CD4-positive, alpha-beta T cell treated with Interleukin-15 for 4 hours (primary cell): ENCODE measurements at places on chromosomes 7 and 10.

- no peak for DNase-seq
Observed at GRCh38 chr7:26789481-26790184, 74.8 kb downstream of the SKAP2 start.

- DNase-seq, result peak; percentile 43
Observed at GRCh38 chr7:114922026-114922651, at the start of gene MDFIC. TSS of gene MDFIC (plus strand) at chr7:114922094. CDS start at chr7:114923034, 940 bp downstream.

DNA sequence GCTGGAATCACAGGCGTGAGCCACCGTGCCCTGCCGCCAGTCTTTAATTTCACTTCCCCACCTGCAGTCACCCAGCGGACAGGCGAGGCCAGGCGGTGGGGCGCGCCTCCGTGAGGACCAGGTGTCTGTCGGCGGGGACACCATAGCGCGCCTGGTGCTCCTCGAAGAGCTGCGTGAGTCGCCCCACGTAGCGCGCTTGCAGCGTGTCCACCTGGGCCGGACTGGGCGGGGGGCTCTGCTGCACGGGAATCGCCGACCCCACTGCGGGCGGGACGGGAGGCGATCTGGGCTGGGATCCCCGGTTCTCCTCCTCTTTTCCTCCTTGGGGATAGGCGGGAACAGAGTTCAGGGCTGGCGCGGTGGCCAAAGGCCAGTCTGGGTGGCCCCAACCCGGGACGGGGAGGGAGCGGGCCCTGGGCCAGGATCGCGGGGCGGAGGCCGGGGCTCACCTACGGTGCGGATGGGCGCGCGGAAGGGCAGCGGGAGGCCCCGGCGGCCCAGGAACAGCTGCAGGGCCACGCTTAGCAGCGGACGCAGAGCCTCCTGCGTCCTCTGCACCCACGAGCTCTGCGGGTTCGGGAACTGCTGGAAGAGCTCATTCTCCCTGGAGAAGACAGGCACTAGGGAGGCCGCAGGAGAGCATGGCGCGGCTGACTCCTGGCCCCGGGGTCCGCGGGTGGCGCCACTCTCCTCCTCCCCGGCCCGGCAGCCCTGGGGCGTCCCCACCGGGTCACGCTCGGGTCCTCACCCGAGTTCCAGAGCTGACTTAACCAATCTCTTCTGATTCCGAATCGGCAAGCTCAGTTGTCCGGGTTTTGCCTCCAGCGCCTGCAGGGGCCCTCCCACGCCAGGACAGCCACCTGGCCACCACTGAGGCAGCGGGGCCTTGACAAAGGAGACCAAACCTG, 1.1 kb upstream of the MOGAT3 start:
- no peak for DNase-seq

DNA sequence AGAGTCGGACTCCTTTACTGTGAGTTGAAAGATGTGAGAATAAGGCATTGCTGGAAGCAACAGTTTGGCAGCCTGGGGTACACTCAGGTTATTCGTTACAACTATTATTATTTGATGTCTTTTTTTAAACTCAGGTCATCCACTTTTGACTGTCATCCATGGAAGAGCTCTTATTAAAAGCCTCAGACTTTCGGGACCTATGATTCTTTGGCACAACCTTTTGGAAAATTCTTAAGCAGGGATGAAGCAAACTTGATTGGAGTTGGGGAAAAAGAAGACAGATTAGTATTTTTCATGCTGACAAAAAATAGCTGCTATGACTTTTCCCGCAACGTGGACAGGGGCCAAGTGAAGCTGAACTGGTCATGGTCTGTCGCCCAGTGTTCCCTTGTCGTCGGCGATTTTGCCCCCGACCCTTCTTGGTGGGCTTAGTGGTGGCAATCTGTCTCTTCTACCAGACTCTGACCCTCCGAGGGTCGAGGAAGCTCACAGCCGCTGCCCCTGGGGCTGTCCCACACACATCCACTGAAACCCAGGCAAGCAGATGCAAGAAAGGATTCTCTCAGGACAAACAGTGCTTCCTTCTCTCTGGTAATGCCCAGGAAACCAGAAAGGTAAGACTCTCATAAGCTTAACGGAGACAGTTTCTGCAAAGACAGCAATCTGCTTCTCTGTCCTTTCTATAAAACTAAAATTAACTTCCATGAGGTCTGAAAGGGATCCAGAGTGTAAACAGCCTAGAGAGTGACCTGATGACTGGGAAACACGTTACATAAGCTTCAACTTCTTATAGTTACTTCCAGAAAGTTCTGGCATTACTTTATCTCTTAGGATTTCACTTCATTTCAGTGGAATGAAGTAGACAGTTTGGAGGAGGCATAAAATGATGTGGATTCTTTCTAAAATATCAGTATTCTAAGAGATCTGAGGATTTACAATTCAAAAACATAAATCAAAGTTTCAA, 1.0 kb downstream of the CPED1 start:
- no peak for DNase-seq

- no peak for DNase-seq
Observed at GRCh38 chr10:51251110-51251509, 176.8 kb downstream of the PRKG1 start.

GRCh38 chr7:20172736-20173334, 44.3 kb downstream of the MACC1 start:
- DNase-seq, result no peak

DNA sequence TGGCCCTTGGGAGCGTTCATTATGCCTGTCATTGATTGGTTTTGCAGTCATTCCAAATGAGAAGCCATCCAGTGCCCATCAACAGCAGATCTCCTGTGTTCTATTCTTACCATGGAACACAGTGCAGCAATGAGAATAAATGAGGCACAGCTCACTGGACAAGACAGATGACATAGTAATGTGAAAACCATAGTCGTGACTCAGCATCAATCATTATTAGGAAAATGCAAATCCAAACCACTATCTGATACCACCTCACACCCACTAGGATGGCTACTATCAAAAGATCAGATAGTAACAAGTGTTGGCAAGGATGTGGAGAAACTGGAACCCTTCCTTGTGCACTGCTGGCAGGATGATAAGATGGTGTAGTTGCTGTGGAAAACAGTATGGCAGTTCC, 144.7 kb downstream of the ARHGAP22 start:
- DNase-seq, result no peak

DNA sequence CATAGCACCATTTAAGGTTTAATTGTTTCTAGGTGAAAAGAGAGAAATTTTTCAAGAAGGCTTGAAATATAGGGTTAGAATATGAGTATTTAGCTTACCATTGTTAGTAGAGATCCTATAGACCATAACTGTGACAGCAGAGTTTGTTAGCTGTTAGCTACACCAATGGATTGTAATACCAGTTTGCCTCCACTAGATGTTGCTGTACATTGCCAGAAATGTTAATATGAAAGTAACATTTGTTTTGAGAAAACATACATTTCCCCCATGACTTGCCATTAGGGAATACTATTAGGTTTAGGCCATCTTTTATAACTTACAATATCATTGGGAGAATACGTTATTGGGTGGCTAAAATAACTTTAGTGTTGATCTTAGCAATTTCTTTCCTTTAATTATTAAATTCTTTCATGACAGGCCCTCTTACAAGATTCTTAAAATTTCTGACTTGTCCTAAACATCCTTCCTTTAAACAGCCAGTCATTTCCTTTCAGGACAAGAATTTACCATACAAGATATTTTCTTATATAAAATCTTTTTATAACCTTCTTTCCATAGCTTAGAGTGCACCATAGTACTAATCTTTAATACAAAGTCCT, 39.5 kb downstream of the ZNF117 start:
- DNase-seq, result peak; percentile 58

DNA sequence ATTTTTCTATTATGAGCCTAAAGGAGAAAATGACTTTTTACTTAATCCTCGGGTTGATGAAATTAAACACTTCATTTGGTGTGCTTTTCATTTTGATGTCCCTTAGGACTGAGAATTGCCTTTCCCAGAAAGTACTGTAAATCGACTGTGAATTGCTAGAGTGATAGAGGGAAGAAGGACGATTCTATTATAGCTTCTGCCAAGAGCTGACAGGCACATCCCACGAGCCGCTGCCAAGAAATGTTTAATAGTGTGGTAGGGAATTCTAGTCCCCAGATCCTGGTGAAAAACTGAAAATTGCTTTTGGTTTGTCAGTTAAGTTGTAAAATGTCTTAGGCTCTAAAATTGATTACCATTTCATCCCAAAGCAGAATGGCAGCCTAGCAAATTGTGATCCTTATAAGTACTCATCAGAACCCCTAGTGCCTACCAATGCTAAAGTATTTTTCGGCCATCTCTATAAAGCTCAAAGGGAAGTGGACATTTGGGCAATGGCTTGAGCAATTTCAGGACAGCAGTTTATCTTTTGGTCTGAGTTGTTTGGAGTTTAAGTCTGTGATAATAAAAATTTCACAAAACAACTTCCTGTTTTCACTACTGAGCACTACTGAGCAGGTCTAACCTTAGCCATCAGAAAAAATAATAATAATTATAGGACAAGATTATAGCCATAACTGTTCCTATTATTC, 44.6 kb upstream of the HYCC1 start:
- DNase-seq, result no peak

- DNase-seq, result no peak
Observed at GRCh38 chr10:94183666-94184264, 179.0 kb downstream of the NOC3L start.

- DNase-seq, result no peak
Observed at GRCh38 chr7:79298145-79298760, 155.2 kb downstream of the MAGI2 start.

DNA sequence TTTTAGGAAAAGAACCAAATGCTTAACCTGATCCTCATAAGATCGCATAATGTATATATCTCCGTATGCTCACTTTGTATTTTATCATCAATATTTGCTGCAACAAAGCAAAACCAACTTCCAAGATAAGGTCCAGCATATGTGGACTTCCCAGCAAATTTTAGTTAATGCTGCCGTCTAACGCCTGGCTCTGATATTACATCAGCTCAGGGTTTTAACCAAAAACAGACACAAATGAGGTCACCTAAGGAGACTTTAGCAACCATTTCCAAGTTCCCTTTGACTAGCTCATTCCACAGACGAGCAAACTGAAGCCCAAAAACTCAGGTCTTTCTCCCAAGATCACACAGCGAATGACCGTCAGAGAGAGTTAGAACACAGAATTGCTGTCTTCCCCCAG, 59.4 kb upstream of the UCN3 start:
- no peak for DNase-seq

- no peak for DNase-seq
Observed at GRCh38 chr7:155054761-155055160, 15.4 kb upstream of the HTR5A start.

DNA sequence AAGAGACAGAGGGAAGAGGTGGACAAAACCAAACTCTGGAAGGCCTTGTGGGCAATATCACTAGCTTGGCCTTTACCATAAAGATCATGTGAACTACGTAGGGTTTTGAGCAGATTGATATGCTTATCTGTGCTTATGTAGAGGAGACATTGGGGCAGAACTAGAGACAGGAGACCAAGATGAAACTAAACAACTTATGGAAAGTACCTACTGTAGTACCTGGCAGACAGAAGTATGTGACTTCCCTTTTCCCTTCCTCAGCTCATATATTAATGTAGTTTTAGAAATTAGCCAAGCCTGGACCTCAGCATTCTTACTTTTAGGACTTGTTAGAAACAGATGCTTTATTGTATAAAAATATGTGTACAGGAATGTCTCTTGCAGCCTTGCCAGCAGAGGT, 14.0 kb upstream of the IL6 start:
- DNase-seq, result no peak

GRCh38 chr10:94146746-94147145, 153.0 kb downstream of the PLCE1 start:
- DNase-seq, result no peak

DNA sequence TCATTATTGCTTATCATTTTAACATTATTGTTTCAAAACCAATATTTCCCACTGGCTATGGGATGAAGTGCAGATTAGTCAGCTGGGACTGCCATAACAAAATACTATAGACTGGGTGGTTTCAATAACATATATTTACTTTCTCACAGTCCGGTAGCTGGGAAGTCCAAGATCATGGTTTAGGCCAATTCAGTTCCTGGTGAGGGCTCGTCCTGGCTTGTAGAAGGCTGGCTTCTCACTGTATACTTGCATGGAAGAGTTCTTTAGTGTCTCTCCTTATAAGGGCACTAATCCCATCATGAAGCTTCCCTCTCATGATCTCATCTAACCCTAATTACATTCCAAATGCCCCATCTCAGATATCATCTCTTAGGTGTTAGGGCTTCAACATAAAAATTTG, 101.3 kb downstream of the CHRM2 start:
- no peak for DNase-seq

DNA sequence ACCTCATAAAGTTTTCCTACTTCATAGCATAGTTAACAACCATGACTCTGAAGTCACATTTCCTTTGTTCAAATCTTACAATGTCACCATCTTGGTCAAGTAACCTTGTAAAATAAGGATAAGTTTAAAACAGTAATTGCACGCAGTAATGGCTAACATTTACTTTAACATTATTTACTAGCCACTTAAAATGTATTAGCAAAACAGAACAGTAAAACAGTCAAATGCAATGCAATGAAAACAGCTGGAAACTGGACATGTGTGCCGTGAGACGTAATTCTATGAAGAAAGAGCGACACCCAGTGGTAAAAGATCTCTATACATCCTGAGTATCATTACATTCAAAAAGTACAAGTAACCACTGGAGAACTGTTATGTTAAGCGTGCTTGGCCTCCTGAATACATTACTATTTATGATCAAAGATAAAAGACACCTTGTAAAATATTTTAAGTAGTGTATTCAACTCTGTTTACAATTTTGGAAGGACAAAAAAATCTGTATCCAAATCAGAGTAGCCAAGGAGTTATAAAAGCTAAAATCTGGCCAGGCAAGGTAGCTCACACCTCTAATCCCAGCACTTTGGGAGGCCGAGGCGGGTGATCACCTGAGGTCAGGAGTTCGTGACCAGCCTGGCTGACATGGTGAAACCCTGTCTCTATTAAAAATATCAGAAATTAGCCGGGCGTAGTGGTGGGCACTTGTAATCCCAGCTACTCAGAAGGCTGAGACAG, 27.2 kb downstream of the ATE1 start:
- peak; percentile 43 for DNase-seq

DNA sequence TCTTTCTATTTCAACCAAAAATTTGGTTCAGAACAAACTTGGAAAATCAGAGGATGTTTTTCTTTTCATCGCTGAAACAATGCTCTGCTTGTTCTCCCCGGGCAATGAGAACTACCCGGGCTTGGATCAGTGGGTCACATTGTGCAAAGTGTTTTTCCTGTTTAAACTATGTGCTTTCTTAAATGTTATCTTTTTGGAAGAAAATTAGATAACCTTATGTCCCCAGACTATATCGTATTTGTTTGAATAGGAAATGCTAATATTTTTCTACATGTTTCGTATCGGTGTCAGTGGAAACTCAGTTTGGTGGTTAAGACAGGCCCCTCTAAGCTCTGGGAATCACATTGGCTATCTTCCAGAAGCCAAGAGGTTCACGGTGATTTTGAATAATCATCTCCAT, 319.5 kb upstream of the NFE2L3 start:
- DNase-seq, result no peak

- DNase-seq, result no peak
Observed at GRCh38 chr10:114576716-114577115, 81.4 kb downstream of the ABLIM1 start.

- DNase-seq, result no peak
Observed at GRCh38 chr7:151671514-151671913, 151.8 kb upstream of the RHEB start.

- no peak for DNase-seq
Observed at GRCh38 chr7:120097020-120097419, 176.0 kb upstream of the KCND2 start.

- DNase-seq, result no peak
Observed at GRCh38 chr10:94224656-94225055, 138.1 kb downstream of the NOC3L start.

GRCh38 chr7:158410720-158411119, 176.9 kb downstream of the PTPRN2 start:
- DNase-seq, result no peak

- no peak for DNase-seq
Observed at GRCh38 chr7:159094023-159094740, 50.5 kb downstream of the VIPR2 start.

- no peak for DNase-seq
Observed at GRCh38 chr10:2861632-2862210, 205.6 kb upstream of the PFKP start.
